ENCODE measurements at places on chromosomes 4 and X. TPM values are rescaled to one million over a fixed set of nuclear protein-coding genes. Genes with fewer than 3 reads are reported as not detected.

The HTR2C gene
- not detected for total RNA-seq

The STEEP1 gene
- 14.8 TPM for total RNA-seq

The MAGEA2B gene
- not detected for total RNA-seq

The GC gene
- not detected for total RNA-seq

The SPANXB1 gene
- total RNA-seq = not detected

The DUSP9 gene
- 4.0 TPM for total RNA-seq

The IL15 gene
- total RNA-seq = 2.5 TPM

The PRSS12 gene
- 9.2 TPM for total RNA-seq

The SLC6A14 gene
- total RNA-seq = 8.9 TPM

The NSUN7 gene
- 2.4 TPM for total RNA-seq

The RTL9 gene
- not detected for total RNA-seq

The GRPR gene
- not detected for total RNA-seq

- no peak overlapping the region for H3K4me3 ChIP-seq
- H3K27me3 ChIP-seq = no peaks in the 10 kb centered on the region
- H3K36me3 ChIP-seq = no peaks in the 10 kb centered on the region
- H3K4me1 ChIP-seq = no peaks in the 10 kb centered on the region
- no peak overlapping the region for H3K27ac ChIP-seq
Observed at GRCh38 chr4:184722798-184723197, 11.1 kb downstream of the CENPU start.

- no peak overlapping the region for H3K4me3 ChIP-seq
- H3K27me3 ChIP-seq = peaks cover 15% of the 10 kb centered on the region
- no peaks in the 10 kb centered on the region for H3K36me3 ChIP-seq
- no peak for DNase-seq
- no peaks in the 10 kb centered on the region for H3K4me1 ChIP-seq
Observed at GRCh38 chrX:119991005-119991787, 47.6 kb upstream of the NKAP start.

GRCh38 chr4:155772459-155773195, 13.8 kb downstream of the GUCY1B1 start:
- no peaks in the 10 kb centered on the region for H3K27me3 ChIP-seq
- no peak overlapping the region for H3K27ac ChIP-seq
- DNase-seq = no peak
- H3K4me1 ChIP-seq = peaks cover 21% of the 10 kb centered on the region

- DNase-seq = no peak
- no peak overlapping the region for H3K27ac ChIP-seq
- no peaks in the 10 kb centered on the region for H3K27me3 ChIP-seq
- no peak overlapping the region for H3K4me3 ChIP-seq
Observed at GRCh38 chr4:16785793-16786527, 112.5 kb downstream of the LDB2 start.

- no peaks in the 10 kb centered on the region for H3K4me1 ChIP-seq
- DNase-seq = no peak
- H3K27ac ChIP-seq = peak overlapping the region; percentile 17
- H3K36me3 ChIP-seq = no peaks in the 10 kb centered on the region
Observed at GRCh38 chrX:111869639-111870034, 6.3 kb upstream of the TRPC5OS start.

GRCh38 chr4:145823743-145824142, 114.9 kb downstream of the ZNF827 start:
- H3K27me3 ChIP-seq = no peaks in the 10 kb centered on the region
- no peaks in the 10 kb centered on the region for H3K4me1 ChIP-seq
- no peak overlapping the region for H3K27ac ChIP-seq
- DNase-seq = no peak
- H3K4me3 ChIP-seq = no peak overlapping the region

DNA sequence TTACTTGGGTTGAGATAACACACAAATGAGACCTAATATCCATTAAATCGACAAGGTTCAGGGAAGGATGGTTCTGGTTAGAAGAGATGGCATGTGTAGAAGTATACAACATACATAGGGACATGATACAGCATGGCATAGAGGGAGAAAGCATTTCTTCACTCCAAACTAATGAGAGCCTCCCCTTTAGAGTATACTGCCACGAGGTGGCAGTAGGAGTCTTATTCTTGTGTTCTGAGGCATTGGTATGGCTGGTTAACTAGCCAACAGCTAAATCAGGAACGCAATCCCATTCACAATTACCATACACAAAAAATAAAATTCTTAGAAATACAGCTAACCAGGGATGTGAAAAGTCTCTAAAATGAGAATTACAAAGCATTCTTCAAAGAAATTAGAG, 29.1 kb upstream of the TRO start:
- DNase-seq = no peak
- H3K27me3 ChIP-seq = no peaks in the 10 kb centered on the region
- no peak overlapping the region for H3K4me3 ChIP-seq
- H3K27ac ChIP-seq = no peak overlapping the region
- no peaks in the 10 kb centered on the region for H3K36me3 ChIP-seq
- no peaks in the 10 kb centered on the region for H3K4me1 ChIP-seq

- H3K4me3 ChIP-seq = peak overlapping the region; percentile 77
- H3K27ac ChIP-seq = peak overlapping the region; percentile 92
- H3K36me3 ChIP-seq = no peaks in the 10 kb centered on the region
Observed at GRCh38 chr4:70994387-70995099, 1.1 kb downstream of the DCK start.

GRCh38 chr4:161540265-161540664, 623.5 kb downstream of the FSTL5 start:
- no peak overlapping the region for H3K27ac ChIP-seq
- DNase-seq = no peak
- H3K4me3 ChIP-seq = no peak overlapping the region
- no peaks in the 10 kb centered on the region for H3K27me3 ChIP-seq
- H3K36me3 ChIP-seq = no peaks in the 10 kb centered on the region

- no peaks in the 10 kb centered on the region for H3K4me1 ChIP-seq
- DNase-seq = no peak
- no peak overlapping the region for H3K27ac ChIP-seq
- no peaks in the 10 kb centered on the region for H3K27me3 ChIP-seq
- no peaks in the 10 kb centered on the region for H3K36me3 ChIP-seq
Observed at GRCh38 chr4:25215511-25215910, 18.3 kb upstream of the PI4K2B start.

DNA sequence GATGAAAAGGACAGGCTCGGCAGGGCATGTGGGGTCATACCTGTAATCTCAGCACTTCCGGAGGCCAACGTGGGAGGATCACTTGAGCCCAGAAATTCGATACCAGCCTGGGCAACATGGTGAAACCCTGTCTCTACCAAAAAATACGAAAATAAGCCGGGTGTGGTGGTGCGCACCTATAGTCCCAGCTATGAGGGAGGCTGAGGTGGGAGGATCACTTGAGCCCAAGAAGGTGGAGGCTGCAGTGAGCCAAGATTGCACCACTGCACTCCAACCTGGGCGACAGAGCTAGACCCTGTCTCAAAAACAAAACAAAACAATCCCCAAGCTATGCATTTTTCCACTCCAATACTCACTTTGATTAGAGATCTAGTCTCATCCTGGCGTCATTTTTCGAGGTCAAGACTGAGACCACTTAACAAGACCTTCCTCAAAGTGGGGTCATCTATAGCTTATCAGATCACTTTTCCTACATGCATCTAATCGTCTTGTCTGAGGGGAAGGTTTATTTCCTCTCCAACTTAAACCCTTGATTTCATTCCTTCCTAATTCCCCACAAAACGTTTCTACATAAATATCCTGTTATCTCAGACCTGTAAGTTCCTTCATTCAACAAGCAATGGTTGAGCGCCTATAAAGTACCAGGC, 1.3 kb downstream of the NKAP start:
- no peaks in the 10 kb centered on the region for H3K27me3 ChIP-seq
- peak overlapping the region; percentile 92 for H3K27ac ChIP-seq
- no peak for DNase-seq
- peak overlapping the region; percentile 71 for H3K4me3 ChIP-seq
- no peaks in the 10 kb centered on the region for H3K36me3 ChIP-seq

DNA sequence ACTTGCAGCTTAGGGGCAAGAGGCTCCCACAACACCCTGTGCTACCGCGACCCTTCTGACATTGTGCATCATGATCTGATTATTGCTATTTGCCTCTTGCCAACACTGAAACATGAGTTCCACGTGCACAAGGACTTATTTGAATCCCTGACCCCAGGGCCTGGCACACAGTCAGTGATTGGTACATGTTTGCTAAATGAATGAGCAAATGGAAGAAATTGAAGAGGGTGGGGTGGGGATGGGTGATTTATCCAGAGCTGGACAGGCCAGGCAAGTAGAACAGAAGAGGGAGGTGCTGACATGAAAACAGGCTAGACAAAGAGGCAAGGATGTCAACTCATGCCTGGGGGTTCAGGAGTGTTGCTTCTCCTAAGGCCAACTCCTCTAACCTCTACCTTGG, 24.9 kb upstream of the RPL39 start:
- no peak for DNase-seq
- no peaks in the 10 kb centered on the region for H3K4me1 ChIP-seq
- no peak overlapping the region for H3K27ac ChIP-seq
- H3K27me3 ChIP-seq = no peaks in the 10 kb centered on the region

GRCh38 chrX:27597508-27597907, 7.4 kb downstream of the DCAF8L2 start:
- no peaks in the 10 kb centered on the region for H3K4me1 ChIP-seq
- no peak overlapping the region for H3K4me3 ChIP-seq
- no peaks in the 10 kb centered on the region for H3K36me3 ChIP-seq
- H3K27me3 ChIP-seq = no peaks in the 10 kb centered on the region
- DNase-seq = no peak

DNA sequence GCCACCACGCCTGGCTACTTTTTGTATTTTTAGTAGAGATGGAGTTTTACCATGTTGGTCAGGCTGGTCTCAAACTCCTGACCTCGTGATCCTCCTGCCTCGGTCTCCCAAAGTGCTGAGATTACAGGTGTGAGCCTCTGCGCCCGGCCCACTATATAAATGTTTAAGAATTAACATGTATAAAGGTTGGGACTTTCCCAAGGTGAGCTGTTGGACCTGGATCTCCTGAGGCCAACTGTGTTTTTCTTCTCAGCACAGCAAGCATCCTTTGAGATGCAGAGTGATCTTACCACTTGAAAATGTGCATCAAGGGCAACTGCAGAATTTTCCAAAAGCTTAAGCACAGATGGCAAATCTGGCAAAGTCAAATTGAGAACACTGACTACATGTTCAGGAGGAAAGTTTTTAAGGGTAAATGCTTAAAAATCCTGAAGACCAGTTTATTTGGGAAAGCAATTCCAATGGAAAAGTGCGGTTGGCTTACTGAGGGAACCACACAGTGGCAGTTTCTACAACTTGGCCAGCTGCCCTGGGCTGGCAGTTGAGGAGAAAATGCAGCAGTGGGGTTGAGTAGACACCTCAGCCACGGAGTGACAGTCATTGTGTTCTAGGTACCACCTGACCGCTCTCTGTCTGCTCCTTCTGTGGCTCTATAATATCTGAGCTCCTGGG, 168.9 kb downstream of the CBR4 start:
- no peak for DNase-seq
- H3K4me1 ChIP-seq = peaks cover 18% of the 10 kb centered on the region
- no peaks in the 10 kb centered on the region for H3K36me3 ChIP-seq
- H3K27me3 ChIP-seq = no peaks in the 10 kb centered on the region
- H3K4me3 ChIP-seq = no peak overlapping the region

GRCh38 chr4:69876071-69876470, 16.1 kb upstream of the SULT1E1 start:
- no peak overlapping the region for H3K27ac ChIP-seq
- no peak for DNase-seq
- H3K27me3 ChIP-seq = no peaks in the 10 kb centered on the region
- H3K4me1 ChIP-seq = no peaks in the 10 kb centered on the region
- no peaks in the 10 kb centered on the region for H3K36me3 ChIP-seq

GRCh38 chrX:57083143-57083542, 38.2 kb downstream of the SPIN2B start:
- H3K27me3 ChIP-seq = no peaks in the 10 kb centered on the region
- H3K27ac ChIP-seq = no peak overlapping the region
- no peaks in the 10 kb centered on the region for H3K36me3 ChIP-seq
- no peaks in the 10 kb centered on the region for H3K4me1 ChIP-seq
- no peak overlapping the region for H3K4me3 ChIP-seq

GRCh38 chr4:146342600-146343192, 128.4 kb downstream of the REELD1 start:
- no peak overlapping the region for H3K4me3 ChIP-seq
- no peak overlapping the region for H3K27ac ChIP-seq
- no peaks in the 10 kb centered on the region for H3K36me3 ChIP-seq
- no peaks in the 10 kb centered on the region for H3K27me3 ChIP-seq

- H3K4me3 ChIP-seq = no peak overlapping the region
- H3K4me1 ChIP-seq = no peaks in the 10 kb centered on the region
- H3K36me3 ChIP-seq = peaks cover 73% of the 10 kb centered on the region
- peak overlapping the region; percentile 60 for H3K27ac ChIP-seq
- H3K27me3 ChIP-seq = no peaks in the 10 kb centered on the region
Observed at GRCh38 chr4:2943364-2944090, 19.7 kb downstream of the NOP14 start.

DNA sequence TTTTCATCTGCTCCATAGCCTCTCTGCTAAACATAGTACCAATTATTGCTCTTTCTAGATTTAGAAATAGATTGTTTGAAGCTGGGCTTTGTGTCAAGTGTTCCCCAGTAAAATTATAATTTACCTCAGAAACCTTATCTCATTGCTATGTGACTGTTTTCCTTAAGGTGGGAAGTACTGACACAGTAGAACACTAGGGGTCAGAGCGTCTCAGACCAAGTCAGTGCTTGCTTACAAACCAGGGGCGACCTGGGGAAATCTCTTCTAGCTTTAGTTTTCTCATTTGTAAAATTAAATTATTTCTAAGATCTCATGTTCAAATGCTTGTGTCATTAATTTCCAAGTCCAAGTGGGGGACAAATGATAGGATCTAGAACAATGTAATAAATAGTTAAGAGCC, 360.4 kb downstream of the RAPGEF2 start:
- H3K4me1 ChIP-seq = no peaks in the 10 kb centered on the region
- no peak overlapping the region for H3K27ac ChIP-seq
- no peak overlapping the region for H3K4me3 ChIP-seq
- DNase-seq = no peak
- no peaks in the 10 kb centered on the region for H3K27me3 ChIP-seq
- H3K36me3 ChIP-seq = no peaks in the 10 kb centered on the region

DNA sequence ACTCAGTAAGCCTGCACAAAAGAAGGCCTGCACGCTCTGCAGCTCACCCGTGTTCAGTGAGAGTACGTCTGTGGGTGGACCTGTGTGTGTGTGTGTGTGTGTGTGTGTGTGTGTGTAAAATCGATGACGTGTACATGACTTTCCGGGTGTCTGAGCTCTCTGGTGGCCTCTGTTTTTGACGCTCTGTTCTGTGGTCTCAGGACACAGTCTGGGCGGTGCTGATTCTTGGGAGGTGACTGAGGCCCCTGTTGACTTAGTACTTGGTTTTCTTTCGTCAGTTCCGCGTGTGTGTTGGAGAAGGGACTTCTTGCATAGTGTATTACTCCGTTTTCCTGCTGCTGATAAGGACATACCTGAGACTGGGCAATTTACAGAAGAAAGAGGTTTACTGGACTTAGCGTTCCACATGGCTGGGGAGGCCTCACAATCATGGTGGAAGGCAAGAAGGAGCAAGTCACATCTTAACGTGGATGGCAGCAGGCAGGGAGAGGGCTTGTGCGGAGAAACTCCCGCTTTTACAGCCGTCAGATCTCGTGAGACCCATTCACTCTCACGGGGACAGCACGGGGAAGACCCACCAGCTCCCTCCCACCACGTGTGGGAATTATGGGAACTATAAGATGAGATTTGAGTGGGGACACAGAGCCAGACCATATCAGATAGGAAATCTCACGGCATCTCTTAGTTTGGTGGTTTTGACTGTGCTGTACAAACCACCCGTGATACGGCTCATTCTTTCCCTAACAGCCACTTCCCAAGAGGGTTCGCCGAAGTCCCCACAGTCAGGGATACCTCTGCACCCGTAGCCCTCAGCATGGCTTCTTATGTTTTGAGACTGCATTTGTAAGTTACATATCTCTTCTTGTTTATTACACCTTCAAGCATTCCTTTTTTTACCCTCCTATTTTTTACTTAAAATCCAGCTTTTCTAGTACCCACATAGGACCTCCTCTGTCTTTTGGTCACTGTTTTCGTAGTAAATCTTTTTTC, 24.5 kb downstream of the UVSSA start:
- no peaks in the 10 kb centered on the region for H3K27me3 ChIP-seq
- H3K27ac ChIP-seq = no peak overlapping the region
- H3K4me1 ChIP-seq = no peaks in the 10 kb centered on the region
